Vagina (tissue), 2 donors: ENCODE measurements at places on chromosomes 1 and 21.

GRCh38 chr1:168084396-168085231, 52.1 kb downstream of the GPR161 start:
- peak; percentile 85 for DNase-seq

DNA sequence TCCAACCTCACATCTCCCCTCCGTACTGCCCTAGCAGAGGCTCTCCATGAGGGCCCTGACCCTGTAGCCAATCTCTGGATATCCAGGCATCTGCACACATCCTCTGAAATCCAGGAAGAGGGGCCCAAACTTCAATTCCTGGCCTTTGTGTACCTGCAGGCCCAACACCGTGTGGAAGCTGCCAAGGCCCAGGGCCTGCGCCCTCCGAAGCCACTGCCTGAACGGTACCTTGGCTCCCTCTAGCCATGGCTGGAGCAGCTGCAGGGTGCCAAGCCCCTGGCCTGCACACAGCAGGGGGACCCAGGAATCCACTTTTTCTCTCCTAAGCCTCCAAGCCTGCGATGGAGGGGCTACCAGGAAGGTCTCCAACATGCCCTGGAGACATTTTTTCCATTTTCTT, 84.2 kb downstream of the PTGER3 start:
- DNase-seq, result no peak

DNA sequence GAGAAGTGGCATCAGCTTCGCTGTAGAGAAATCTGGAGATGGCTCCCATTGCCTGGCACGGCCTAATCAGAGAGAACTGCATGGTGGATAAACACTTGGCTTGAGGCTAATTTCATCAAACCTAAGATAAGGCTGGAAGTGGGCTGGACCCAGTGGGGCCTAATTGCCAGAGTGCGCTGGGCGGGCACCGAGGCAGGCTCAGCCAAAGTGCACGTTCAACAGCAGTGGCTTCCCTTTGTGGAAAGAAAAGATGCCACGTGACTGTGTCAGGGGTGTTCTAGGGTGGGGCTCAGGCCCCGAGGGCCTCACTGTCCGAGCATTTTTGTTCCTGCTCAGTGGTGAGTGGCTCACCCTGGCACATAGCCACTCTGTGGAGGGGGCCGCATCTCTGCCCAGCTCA, 5.8 kb downstream of the PLCH2 start:
- DNase-seq, result no peak

DNA sequence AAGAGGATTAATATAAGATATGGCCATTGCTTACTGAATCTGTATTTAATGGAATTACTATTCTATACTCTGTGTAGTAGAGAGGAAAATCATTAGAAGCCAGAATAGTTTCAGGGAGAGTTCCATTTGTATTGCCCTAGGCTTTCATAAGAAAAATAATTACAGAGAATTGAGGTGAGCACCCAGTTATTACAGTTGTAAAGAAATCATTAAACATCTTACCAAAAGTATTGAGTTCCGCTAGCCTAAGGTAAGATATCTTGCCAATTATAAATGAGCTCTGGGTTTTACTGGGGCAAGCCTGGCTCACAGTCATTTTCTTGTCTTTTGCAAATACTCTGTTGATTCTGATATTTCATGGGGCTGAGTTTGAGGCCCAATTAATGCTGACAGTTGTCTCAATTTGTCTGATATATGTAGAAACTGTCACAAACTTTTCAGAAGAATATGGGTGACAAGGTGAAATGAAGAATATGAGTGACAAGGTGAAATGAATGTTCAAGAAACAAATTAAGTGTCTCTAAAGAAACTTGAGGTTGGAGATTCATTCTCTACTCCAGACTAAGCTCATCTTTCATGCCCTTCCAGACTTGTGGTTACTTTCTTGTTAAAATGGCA, 127.8 kb downstream of the PTGER3 start:
- no peak for DNase-seq

DNA sequence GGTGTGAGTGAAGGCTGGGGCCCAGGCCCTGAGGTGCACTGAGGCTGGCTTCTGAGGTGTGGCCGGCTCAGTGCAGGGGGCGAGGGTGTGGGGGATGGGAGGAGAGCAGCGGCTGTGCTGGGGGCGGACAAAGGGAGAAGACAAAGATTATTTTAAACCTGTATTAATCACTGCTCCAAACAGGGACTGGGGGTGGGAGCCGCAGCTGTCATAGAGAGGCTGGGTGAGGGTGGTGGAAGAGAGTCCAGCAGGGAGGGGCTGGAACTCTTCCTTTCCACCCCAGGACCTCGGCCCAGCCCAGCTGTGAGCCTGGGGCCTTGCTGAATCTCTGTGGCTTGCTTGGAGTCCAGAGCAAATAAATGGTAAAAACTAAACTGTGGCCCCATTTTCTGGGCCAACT, 106.9 kb downstream of the KCND3 start:
- no peak for DNase-seq

GRCh38 chr1:54465351-54465811, 59.2 kb upstream of the SSBP3 start:
- no peak for DNase-seq

GRCh38 chr1:2274231-2274928, 46.3 kb downstream of the SKI start:
- DNase-seq, result no peak

GRCh38 chr1:9551984-9552383, 12.7 kb downstream of the SLC25A33 start:
- no peak for DNase-seq

- no peak for DNase-seq
Measured at GRCh38 chr1:174956976-174957375, 42.8 kb upstream of the CACYBP start.

GRCh38 chr21:17386498-17386897, 126.3 kb upstream of the CXADR start:
- no peak for DNase-seq

DNA sequence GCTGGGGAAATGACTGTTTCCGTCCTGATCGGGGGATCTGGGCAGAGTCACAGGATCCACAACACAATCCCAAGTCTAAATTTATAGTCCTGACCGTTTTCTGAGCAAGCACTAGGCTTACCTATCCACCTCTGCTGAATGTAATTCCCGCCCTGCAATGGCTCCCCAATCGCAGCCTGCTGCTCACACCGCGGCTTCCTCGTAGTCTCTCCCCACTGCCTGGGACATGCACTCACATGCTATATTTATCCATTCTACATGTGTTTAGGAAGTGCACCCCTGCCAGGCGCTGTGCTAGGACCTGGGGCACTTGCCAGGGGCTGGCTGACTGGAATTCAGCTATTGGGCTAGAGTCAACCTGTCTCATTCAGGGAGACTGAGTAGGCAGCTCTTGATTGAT, 246.6 kb upstream of the CSF3R start:
- peak; percentile 55 for DNase-seq

GRCh38 chr1:58823481-58824010, 39.7 kb upstream of the JUN start:
- no peak for DNase-seq

DNA sequence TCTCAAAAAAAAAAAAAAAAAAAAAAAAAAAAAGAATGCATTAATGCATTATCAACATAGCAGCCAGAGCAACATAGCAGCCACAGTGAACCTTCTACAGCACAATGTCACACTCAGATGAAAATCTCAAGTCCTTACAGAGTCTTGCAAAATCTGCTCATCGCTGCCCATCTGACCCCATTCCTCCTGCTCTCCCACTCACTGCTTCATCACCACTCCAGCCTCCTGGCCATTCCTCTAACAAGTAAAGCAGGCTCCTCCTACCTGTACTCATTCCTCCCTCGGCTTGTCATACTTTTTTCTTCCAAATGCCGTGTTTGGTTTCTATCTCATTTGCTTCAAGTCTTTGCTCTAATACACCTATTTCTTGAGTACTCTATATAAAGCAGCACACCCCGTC, 29.5 kb downstream of the BRINP2 start:
- no peak for DNase-seq
